NB4 (cell line): ENCODE measurements at places on chromosomes 4 and X.

- DNase-seq, result no peak
Measured at GRCh38 chrX:23610495-23610894, 56.8 kb upstream of the PRDX4 start.

DNA sequence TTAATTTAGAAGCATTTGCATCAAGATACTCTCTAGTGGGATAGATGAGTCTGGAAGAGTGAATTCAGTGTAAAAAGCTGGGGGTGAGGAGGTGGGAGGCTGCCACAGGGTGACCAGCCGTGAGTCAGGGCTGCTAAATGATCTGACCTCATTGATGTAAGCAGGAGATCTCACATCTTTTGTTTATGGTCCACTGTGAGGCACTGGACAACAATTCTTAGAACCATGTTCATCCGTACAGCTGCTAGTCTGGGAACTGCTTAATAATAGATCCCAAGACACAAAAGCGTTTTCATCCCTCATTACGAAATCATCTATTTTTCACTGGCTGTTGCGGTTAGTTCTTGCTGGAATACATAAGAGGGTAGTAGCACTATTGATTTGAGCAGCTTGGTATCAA lies 14.1 kb downstream of the KLF3 start:
- DNase-seq, result no peak

- DNase-seq, result no peak
Measured at GRCh38 chr4:123259676-123260646, 136.6 kb upstream of the SPRY1 start.

DNA sequence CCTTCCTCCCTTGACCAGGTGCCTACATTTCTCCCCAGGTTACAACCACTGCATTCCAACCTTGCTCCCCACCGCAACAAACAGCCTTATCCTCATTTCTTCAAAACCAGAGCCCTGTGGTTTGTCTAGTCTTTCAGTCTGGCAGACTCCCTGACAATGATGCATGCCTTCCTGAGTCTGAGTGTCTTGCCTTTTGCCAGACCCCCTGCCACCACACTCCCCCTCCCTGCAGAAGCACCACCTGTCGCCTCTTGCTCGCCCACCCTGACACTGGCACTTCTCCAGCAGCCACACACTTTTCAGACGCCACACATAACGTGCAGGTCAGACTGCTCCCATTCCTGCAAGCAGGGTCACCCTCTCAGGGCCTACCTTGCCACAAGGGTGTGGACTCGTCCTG lies 349.2 kb upstream of the NOCT start:
- DNase-seq, result no peak

DNA sequence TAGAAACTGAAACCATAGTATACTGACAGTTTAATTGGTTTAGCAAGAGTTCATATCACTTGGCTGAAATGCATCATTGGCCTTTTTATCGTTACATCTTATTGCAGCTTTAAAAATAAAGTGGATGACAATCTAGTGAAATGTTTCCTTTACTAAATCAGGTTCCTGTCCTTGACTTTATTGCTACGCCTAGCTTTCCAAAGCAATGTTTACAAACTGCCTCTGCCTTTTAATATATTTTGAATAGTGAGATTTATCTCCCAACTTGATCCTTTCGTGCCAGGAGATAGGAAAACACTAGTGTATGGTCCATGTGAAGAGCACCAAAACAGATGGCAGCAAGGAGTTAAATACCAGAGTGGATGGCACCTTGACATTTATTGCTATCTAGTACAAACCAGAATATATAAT lies 67.0 kb downstream of the GPC3 start:
- no peak for DNase-seq

DNA sequence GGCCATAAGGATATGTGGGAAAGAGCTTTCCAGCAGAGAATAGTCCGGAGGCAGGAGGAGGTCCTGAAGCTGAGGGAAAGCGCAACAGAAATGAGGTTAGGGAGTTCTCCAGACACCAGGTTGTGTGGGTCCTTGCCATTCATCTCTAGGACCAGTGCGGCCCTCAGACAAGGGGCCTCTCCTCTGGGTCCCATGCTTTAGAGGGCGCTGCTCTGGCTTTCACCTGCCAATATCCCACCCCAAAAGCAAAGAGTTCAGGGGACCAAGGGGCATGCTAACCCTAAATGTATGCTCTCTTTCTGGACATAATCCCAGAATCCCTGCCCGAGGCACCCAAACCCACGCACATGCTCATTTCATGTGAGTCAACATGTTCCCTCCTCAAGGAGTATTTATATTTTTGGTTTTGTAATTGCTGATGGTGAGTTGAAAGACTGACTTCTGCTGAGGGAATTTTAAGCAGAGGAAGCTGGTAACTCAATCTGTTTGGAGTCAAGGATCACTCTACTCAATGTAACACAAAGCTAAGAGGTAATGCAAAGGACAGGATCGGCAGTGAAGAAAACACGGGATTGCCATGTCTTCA lies 14.8 kb downstream of the RPL34 start:
- no peak for DNase-seq

- DNase-seq, result peak; percentile 34
Measured at GRCh38 chr4:23881052-23881501, 8.8 kb downstream of the PPARGC1A start.

GRCh38 chr4:23970201-23970850 lies 80.5 kb upstream of the PPARGC1A start:
- no peak for DNase-seq

- DNase-seq, result peak; percentile 31
Measured at GRCh38 chr4:14749910-14750309, 252.4 kb upstream of the CPEB2 start.

DNA sequence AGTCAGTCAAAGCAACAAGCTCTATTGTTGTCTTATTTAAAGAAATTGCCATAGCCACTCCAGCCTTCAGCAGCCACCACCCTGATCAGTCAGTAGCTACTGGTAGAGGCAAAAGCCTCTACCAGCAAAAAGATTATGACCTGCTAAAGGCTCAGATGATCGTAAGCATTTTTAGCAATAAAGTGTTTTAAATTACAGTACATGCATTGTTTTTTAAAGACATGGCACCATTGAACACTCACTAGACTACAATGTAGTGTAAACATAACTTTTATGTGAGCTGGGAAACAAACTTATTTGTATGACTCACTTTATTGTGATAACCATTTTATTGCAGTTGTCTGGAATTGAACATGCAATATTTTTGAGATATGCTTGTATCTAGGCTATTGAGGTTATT lies 32.3 kb upstream of the DYNLT3 start:
- no peak for DNase-seq

- no peak for DNase-seq
Measured at GRCh38 chrX:87528487-87528886, 10.9 kb downstream of the KLHL4 start.

DNA sequence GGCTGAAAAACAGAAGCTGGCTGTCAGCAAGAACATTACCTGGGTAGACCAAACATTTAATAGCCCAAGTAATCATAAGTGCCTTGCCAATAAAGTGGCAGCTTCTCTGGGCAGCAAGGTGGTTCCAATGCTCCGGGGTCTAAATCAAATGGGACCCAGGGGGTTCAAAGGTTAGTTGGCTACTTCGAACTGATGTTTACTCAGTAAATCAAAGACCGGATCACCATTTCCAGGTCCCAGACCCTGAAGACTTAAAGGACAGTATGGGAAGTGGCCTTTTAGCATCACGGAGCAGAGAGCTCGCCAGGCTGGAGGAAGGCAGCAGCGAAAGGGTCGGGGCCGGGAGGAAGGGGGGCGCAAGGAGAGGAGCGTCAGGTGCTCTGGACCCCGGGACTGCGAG lies 1.0 kb downstream of the SH3KBP1 start:
- no peak for DNase-seq

DNA sequence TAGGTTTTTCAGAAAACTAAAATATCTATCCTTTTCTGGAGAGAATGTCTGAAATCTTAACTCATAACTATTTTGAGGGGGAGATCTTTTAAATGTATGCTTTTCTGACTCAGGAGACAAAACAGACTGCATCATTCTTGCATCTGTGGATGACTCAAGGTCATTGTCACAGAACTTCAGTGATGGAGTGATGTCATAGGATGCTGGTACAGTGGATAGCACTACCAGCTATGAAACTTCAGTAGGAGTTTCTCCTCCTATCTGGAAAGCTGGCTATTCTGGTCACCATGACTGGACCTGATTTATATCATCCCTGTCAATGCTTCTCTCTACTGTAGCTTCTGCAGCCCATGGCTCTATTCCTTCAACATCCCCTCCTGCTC lies 50.3 kb downstream of the PARM1 start:
- DNase-seq, result no peak

DNA sequence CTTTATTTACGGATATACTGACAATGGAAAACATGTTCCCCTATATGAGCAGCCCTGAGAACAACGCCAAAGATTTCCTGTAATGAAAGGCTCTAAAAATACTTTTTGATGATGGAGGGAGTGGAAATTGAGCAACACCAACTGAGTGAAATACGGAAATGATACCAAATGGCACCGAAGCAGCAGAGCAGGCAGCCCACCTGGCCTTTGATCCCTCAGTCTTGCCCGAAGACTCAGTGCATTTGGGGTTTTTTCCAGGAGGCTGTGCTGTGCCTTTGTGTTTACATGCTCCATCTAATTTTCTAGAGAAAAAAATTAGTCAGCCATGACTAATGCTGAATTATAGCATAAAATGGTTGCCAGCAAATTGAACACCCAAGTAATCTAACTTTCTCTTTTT lies 169.9 kb upstream of the RBPJ start:
- peak; percentile 49 for DNase-seq

- DNase-seq, result peak; percentile 26
Measured at GRCh38 chrX:21840193-21840545, 752 bp downstream of the MBTPS2 start.

DNA sequence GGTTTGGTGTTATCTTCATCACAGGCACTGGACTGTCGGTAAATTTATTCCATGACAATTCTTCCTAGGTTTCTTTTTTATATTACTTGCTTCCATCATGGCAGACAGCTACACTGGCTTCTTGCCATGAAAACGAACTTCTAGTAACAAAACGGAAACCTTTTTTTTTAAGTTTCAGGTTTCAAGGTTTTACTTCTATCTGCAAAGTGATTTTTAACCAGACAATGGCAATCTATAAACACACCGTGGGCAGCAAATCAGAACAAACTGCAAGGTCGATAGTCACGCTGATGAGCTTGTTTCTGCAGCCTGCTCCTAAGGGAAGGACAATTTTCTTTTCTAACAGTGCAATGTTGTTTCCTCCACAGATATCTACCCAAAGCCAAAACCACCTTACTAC lies 29.9 kb downstream of the XG start:
- DNase-seq, result no peak

DNA sequence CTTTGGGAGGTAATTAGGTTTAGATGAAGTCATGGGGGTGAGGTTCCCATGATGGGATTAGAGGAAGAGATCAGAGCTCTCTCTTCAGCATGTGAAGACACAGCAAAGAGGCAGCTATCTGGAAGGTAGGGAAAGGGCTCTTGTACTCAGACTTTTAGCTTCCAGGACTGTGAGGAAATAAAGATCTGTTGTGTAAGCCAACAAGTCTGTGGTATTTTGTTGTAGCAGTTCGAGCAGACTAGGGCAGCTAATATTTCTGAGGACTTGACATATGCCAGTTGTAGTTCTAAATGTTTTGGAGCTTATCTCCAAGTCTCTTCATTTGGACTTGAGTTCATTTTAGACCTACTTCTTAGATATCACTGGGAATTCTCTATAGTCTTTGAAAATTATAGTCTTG lies 137.3 kb upstream of the PDE5A start:
- no peak for DNase-seq

DNA sequence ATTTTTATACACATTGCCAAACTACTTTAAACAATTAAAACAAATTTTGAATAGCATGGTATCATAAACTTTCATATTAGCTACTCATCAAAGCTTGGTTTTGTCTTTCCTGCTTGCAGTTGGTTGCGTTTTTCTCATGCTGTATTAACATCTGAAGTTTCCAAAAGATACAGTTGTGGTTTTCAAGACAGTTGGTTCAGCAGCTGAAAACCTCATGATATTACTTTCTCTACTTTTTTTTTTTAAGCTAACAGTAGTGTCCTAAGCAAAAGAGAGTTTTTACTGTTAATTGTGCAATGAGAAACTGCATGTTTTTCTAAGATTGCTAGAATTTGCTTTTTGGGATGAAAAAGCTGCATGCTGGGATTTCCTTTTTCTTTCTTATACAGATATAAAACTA lies 15.2 kb downstream of the RUFY3 start:
- DNase-seq, result peak; percentile 26

DNA sequence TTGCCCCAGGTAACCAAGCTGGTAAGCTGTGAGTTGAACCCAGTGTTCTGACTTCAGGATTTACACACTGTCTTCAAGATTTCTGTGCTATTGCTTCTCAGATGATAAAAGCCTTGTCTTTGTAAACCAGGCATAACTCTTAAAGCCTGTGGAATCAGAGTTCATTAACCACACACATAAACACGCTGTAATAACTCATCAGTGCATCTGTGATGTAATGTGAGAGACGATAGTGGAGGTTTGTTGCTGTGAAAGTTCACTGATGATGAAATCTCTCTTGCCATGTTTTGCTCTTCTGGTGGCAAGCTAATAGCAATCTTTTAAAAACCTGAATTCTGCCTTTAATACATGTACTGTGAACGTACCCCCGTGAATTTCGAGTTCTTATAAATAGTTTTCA lies 41.5 kb downstream of the CLCN4 start:
- no peak for DNase-seq

GRCh38 chr4:33025236-33025635 lies 2305.1 kb downstream of the PCDH7 start:
- no peak for DNase-seq

DNA sequence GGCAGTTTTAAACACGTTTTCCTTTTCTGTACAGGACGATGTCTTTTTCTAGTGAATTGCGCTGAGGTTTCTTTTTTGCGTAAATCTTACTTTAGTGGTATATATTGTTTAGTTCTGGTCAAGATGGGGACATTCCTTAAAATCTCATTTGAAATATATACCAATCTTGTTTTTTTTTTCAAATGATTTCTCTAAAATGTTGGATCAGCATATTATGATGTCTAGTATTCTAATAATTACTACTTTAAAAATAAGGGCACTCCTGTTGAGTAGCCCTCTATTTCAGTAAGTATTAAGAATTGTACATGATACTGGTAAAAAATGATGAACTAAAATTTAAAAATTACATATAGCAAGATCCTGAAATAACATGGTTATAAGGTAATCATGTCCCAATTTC lies 224.1 kb upstream of the ARHGAP24 start:
- DNase-seq, result no peak

- DNase-seq, result no peak
Measured at GRCh38 chr4:5371415-5372190, 320.3 kb downstream of the STK32B start.

GRCh38 chr4:5137927-5138326 lies 86.6 kb downstream of the STK32B start:
- DNase-seq, result no peak

DNA sequence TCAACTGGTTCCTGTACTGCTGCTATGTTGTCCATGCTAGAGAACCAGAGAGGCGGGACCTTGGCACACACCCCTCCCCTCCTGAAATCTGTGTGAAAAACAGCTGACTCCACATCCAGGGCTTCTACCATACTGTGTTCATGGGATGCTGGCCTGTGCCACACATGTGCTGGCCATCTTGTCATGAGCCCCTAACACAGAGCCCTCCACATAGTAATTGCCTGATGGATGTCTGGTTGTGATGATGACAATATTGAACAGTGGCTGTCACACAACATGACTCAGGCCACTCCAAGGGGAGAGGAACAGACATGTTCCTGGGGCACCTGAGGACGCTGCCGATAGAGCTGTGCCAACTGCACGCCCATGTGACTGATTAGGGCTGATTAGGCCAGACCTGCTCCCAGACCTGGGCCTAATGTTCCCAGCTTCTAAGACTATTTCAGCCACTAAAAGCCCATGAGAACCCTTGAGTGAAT lies 13.1 kb downstream of the SLC25A5 start:
- DNase-seq, result no peak

- peak; percentile 26 for DNase-seq
Measured at GRCh38 chr4:41991916-41992767, 1.8 kb downstream of the SLC30A9 start.
